ENCODE measurements at places on chromosomes 4 and X. TPM values are rescaled to one million over a fixed set of nuclear protein-coding genes. Genes with fewer than 3 reads are reported as not detected.

The EDA gene
- total RNA-seq = 0.73 TPM

The POLN gene
- total RNA-seq = 2.2 TPM

The ESX1 gene
- not detected for total RNA-seq

The DNAAF6 gene
- not detected for total RNA-seq

The CT45A8 gene
- total RNA-seq = not detected

The TNMD gene
- total RNA-seq = not detected

The COX7B2 gene
- not detected for total RNA-seq

The PGRMC2 gene
- 15.1 TPM for total RNA-seq

The SUPT20HL1 gene
- not detected for total RNA-seq

The PLXNB3 gene
- total RNA-seq = 4.4 TPM

The RTL3 gene
- total RNA-seq = not detected

The RTL9 gene
- total RNA-seq = 0.39 TPM
